Endothelial cell of umbilical vein (primary cell): ENCODE measurements at places on chromosomes 1 and 21. TPM values are rescaled to one million over a fixed set of nuclear protein-coding genes. Genes with fewer than 3 reads are reported as not detected.

- DNase-seq: no peak
Observed at GRCh38 chr1:223008808-223009207, 134.2 kb downstream of the TLR5 start.

GRCh38 chr1:57064379-57065140 is 98.7 kb upstream of the C8B start:
- no peak for DNase-seq

GRCh38 chr1:8545078-8545477 is 227.2 kb downstream of the SLC45A1 start:
- no peak for DNase-seq

DNA sequence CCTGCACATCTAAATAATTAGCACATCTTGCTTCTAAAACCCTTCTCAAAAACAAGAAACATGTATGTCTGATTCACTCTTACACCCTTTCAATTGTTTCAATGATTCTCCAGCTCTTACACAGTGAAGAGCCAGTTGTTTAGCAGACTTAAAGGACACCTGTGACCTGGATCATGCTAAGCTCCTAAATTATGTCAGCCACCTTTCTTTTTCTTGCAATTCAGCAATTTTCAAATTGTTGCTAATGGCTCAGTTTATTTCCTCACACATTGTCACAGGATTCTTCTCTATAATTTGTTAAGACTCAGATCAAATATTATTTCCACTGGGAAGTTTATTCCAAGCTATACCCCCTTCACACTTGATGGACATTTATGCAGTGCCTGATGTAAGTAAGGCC is 413.2 kb downstream of the PLA2G4A start:
- no peak for DNase-seq

GRCh38 chr1:115107516-115108260 is 18.4 kb upstream of the TSPAN2 start:
- no peak for DNase-seq

DNA sequence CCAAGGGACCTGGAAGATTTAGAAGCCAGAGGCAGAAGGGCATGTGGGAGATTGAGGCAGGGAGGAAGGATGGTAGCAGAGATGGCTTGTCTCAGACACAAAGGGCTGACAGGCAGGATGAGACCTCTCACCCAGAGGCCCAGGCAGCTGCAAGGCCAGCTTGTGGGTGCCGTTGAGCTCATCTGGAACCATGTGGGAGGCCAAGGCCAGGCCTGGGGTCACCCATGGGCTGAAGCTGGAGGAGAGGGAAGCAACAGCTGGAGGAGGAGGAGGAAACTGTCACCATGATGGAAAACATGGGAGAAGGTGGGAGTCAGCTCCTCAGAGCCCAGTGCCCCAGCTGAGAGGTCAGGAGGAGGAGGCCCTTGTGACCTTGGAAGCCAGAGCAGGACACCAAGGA is 6.4 kb downstream of the CRABP2 start:
- no peak for DNase-seq

- peak; percentile 85 for DNase-seq
Observed at GRCh38 chr1:50969611-50970508, at the start of gene CDKN2C. TSS of gene CDKN2C (plus strand) at chr1:50970245. CDS start at chr1:50970369, 124 bp downstream.

CXADR gene
- total RNA-seq: 10.7 and 12.2 TPM in 2 replicates

GRCh38 chr1:84749427-84749826 is 59.2 kb upstream of the SSX2IP start:
- DNase-seq: no peak

ZBED6 gene
- 36.7 and 38.9 TPM in 2 replicates for total RNA-seq

GRCh38 chr1:111507411-111508201 is 4.2 kb upstream of the ADORA3 start:
- peak; percentile 64 for DNase-seq

ERG gene
- total RNA-seq: 210 and 223 TPM in 2 replicates

PADI2 gene
- not detected in 2 replicates for total RNA-seq

GRCh38 chr1:91546876-91547275 is 46.2 kb downstream of the CDC7 start:
- DNase-seq: no peak

ANGPTL7 gene
- total RNA-seq: not detected in 2 replicates

DNA sequence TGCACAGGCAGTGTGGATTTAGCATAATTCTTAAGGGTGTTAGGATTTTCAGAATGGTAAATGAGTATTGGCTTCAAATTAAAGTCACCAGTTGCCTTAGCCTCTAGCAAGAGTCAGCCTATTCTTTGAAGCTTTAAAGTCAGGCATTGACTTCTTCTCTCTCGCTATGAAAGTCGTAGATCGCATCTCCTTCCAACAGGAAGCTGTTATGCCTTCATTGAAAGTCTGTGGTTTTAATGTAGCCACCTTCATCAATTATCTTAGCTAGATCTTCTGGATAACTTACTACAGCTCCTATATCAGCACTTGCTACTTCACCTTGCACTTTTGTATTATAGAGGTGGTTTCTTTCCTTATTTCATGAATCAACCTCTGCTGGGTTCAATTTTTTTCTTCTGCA is 320.2 kb downstream of the PTPRC start:
- DNase-seq: no peak

GRCh38 chr1:200893411-200893901 is 1.2 kb upstream of the INAVA start:
- DNase-seq: no peak

OSBPL9 gene
- total RNA-seq: 74.8 and 80.3 TPM in 2 replicates

- peak; percentile 56 for DNase-seq
Observed at GRCh38 chr1:244049162-244050013, 1.7 kb upstream of the ZBTB18 start.

DNA sequence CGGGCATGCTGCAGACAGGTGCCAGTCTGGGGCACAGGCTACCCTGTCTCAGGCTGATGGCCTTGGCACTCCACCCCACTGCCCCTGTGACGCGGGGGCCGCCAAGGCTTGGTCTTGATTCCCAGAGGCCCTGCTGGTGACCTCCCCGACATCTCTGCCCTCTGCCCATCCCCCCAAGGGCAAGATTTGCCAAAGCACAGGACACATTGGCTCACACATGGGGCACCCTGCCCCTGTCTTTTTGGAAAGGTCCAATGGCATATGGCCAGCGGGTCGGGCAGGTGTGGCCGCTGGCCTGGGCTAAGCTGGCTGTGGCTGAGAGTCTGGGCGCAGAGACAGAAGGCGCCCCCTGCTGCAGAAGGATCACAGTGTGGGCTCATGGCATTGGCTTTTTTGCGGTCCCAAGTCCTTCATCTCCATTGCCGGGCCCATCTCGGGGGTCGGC is 4.6 kb downstream of the MIB2 start:
- DNase-seq: no peak

GRCh38 chr1:230172016-230172537 is 105.0 kb downstream of the GALNT2 start:
- DNase-seq: no peak

DNA sequence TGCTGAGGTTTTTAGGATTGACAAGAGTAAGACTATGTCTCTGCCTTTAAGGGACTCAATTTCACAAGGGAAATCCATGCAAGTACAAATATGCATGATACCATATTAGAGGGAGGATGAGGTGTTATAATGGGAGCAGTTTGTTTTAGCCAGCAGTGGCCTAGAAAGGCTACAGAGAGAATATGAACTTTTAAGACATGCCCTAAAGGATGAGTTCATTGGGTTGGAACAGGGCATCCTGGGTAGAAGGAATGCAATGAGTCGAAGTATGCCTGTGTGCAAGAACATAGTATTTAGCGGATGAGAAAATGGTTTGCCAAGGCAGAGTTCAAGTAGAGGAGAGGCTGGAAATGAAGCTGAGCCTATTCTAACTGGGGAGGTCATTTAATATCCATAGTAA is 32.6 kb upstream of the LEPR start:
- DNase-seq: no peak
